ENCODE measurements at places on chromosomes 7 and 10. TPM values are rescaled to one million over a fixed set of nuclear protein-coding genes. Genes with fewer than 3 reads are reported as not detected.

PAX4 gene
- total RNA-seq, result not detected

CARD11 gene
- total RNA-seq, result 1.5 TPM

OR13A1 gene
- total RNA-seq, result not detected

TUBB8 gene
- total RNA-seq, result 0.16 TPM

CLDN3 gene
- total RNA-seq, result 3.5 TPM
